Thymus (tissue), 14 donors: ENCODE measurements at places on chromosomes 4 and X. TPM values are rescaled to one million over a fixed set of nuclear protein-coding genes. Genes with fewer than 3 reads are reported as not detected.

DNA sequence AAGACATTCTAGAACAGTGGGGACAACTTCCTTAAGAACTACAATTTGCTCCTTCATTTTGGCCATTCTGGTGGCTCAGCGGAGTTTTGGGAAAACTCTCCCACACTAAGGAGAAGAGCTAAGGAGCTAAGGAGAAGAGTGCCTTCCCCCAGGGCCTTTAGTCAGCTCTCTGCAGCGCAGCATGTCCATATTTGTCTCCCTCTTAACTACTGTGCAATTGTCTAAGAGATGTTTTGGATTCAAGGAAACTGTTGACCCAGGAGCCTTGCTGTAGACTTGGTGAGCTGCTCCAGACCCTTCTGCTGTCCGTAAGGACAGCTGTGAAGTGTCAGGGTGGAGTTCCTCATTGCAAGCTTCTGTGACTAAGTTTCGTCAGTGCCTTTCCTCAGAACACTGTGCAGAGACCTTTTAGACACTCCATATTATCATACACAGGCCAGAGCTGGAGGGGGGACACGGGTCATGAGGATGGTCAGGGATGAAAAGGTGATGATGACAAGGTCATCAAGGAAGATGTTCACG is 179.0 kb downstream of the NHS start:
- no peak for DNase-seq

- no peak for DNase-seq
Measured at GRCh38 chr4:142110136-142110535, 473.8 kb downstream of the IL15 start.

Gene SRPX2
- 1.6 TPM for total RNA-seq

Gene SORCS2
- 2.7 TPM for total RNA-seq

Gene ARMCX6
- total RNA-seq: 42.0 TPM
